ENCODE measurements at places on chromosomes 3 and 15.

GRCh38 chr15:40343512-40343911 lies 2.8 kb upstream of the CCDC9B start:
- no peak for DNase-seq

GRCh38 chr15:101427606-101428487 lies 61.7 kb downstream of the PCSK6 start:
- no peak for DNase-seq

GRCh38 chr3:45008117-45008516 lies 18.0 kb upstream of the CLEC3B start:
- DNase-seq: no peak

DNA sequence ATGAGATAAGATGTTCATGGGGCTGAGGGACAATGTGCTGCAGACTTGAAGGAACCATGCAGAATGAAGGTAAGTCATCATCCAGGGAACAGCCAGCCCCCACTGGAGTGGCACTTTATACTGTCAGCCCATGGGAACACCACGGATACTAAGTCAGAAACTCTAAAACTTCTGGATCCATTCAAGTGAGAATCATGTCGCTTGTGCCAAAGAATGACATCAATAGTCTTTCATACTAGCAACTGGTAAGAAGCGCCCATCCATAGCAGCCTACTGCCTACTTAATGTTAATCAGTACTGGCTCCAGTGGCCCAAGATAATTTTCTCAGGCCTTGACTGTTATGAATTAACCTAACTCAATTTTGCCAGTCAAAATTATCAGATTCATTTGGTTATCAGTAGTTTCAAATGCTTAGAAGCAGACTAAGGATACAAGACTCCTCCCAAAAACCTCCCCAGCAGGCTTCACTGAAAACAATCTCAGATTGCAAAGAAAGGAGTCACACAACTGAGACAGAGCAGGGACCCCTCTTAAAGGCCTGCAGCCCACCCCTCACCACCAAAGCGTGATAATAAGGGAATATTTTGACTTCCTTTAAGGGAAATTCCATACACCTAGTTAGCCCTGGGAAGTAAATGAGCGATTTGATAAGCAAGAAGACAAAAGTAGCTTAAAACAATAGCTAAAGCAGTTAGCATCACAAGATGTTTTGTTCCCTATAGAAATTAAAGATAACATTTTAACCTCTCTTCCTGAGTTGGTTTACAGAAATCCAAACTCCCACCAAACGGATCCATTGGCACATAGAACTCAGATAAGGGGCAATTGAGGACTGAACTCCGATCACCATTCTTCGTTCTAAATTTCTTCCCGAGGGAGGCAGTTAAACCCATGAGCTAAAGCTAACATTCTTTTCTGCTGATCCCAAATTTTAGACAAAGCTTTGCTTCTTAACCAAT lies 98.8 kb downstream of the TGFBR2 start:
- DNase-seq: no peak

DNA sequence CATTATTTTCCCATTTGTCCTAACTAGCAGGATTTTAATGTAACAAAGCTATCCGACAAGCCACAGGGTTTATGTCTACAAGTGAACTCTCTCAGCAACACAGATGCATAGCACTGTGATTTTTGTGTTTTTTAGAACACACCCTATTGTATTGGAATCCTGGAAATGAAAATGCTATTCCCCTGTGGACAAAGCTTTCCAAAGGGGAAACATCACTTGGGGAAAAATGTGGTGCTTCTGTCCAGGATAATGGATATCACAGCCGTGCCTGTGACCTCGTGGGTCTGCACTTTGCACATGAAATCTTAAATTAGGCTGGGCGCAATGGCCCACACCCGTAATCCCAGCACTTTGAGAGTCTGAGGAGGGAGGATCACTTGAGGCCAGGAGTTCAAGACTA lies 60.6 kb downstream of the EFCAB12 start:
- DNase-seq: no peak

DNA sequence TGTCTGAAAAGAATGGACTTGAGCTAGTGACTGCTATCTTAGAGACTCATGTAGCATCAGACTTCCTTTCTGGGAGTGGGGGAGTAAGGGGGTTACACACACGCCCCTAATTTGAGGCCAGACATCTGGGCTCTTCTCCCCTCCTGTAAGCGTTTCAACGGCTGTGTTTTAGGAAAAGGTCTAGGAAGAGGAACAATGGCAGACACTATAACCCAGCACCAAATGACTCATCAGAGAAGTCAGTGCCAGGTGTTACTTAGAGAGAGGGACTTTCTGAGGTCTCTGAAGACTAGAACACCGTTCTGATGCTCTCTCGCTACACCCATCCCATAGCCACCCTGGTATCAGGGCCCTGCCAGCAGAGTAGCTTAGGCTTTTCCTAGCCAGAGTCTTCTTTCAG lies 65.5 kb downstream of the SSUH2 start:
- no peak for DNase-seq

DNA sequence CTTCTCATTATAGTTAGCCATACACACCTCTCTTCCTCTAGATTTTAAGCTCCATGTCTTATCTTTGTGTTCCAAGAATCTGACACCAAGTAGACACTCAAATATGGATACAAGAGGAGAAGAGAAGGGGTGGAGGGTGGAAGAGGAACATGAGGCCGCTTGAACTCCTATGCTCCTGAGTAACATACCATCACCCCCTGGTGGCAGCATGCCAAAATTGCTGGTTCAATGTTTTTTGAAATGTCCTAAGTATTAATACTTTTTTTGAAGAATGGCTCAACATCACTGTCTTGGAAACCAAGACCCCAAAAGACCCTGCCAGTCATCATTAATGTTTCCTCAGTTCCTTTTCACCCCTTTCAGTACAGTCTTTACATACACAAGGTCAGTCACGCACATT lies 71.8 kb upstream of the HACD2 start:
- DNase-seq: no peak

DNA sequence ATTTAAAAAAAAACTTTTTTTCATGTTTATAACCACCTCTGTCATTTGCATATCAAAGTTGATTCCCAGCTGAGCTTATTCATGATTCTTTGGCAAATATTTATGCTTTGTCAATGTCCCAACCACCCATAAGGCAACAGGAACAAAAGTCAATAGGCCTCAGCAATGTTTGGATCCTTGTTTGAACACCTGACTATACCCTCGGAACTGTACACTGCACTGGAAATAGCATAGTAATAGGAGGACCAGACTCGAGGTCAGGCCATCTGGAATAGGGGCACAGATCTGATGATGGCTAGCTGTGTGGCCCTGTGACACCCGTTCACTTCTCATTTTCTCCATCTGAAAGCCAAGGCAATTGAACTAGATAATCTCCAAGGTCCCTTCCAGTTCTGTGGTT lies 301.7 kb upstream of the ATP11B start:
- no peak for DNase-seq

- no peak for DNase-seq
Observed at GRCh38 chr15:95687061-95687460, 643.4 kb upstream of the NR2F2 start.

DNA sequence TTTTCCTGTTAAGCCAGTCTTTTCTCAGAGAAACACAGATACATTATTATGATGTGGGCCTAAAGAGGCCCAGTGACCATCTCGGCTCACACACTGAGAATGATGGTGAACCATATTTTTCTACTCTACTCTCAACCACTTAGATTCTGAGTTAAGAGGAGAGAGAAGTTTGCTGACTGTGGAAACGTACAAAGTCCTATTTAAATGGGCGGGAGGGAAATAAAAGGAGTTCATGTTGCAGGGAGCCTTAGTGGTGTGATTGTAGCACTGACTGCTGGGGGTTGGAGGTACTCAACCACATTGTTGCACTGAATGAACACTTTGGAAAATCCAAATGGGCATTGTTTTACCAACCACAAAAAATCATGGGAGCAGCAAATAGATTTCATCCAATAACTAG lies 51.0 kb downstream of the ATP8B4 start:
- DNase-seq: no peak

GRCh38 chr15:87387766-87388165 lies 868.8 kb downstream of the NTRK3 start:
- DNase-seq: no peak

GRCh38 chr3:69490971-69491370 lies 105.1 kb upstream of the FRMD4B start:
- DNase-seq: no peak

GRCh38 chr3:31622636-31623288 lies 90.0 kb downstream of the STT3B start:
- DNase-seq: no peak

GRCh38 chr15:87981969-87982368 lies 274.6 kb downstream of the NTRK3 start:
- DNase-seq: no peak

GRCh38 chr15:70477750-70478250 lies 285.6 kb downstream of the UACA start:
- DNase-seq: no peak

DNA sequence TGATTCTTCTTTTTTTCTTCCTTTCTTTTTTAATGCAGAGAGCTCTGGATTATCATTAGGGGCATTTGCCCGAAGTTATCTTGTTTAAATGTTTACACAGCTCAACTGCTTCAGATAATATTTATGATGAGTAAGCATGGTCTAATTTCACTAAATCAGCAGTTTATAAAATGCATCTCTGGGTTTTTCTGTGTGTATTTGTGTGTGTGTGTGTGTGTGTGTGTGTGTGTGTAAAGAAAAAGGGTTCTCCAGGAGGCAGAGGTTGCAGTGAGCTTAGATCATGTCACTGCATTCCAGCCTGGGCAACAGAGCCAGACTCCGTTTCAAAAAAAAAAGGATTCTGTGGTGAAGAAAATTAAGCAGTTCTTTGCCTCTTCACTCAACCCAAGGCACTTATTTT lies 25.9 kb upstream of the TNFSF10 start:
- DNase-seq: no peak

- DNase-seq: no peak
Observed at GRCh38 chr15:63083044-63083443, 38.6 kb upstream of the LACTB start.

DNA sequence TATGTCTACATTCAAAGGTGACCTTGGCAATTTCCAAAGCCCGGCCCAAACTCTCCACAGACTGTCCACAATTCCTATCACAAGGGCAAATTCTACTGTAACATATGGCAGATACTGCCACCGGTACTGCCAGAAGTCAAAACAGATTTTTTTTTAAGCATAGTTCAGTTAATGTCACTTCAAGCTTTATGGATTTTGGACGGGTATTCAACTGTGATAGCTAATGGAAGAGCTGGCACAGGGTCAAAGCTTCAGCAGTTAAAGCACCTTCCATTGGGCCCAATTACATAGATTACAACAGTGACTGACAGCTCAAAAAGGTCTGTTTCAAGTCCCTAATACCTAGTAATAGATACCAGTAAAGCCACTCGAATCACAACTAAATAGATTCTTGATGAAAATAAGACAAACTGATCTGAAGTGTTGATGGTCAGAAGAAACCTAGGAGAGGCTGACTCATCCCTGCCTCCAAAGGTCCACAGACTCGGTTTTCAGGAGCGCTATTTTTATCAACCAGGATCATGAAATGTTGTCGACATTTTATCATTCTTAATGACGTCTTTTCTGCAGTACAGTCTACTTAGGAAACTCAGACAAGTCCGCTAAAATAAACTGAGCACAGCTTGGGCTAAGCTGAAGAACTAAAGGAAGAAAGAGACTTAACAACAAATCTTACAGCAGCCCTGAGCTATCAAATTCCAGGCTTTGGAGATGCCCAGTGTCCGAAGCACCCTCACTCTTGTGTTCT lies 38.7 kb downstream of the ANXA2 start:
- DNase-seq: no peak

DNA sequence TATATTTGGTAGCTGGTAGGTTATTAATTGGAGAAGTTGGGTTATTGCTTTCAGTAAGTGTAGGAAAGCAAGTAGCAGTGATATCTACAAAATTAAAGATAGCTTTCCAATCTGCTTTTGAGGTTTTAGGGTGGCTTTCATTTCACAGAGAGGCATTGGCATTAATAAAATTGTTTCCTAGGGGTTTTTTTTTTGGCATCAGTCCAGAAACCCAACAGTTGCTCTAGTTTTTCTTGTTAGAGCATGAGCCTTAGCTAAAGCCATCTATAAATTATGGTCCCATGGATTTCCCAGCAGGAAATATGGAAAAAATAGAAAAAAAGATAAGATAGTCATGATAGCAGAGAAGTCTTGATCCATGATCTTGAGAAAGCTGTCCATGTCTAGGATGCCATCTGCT lies 3.0 kb upstream of the B4GALT4 start:
- no peak for DNase-seq

DNA sequence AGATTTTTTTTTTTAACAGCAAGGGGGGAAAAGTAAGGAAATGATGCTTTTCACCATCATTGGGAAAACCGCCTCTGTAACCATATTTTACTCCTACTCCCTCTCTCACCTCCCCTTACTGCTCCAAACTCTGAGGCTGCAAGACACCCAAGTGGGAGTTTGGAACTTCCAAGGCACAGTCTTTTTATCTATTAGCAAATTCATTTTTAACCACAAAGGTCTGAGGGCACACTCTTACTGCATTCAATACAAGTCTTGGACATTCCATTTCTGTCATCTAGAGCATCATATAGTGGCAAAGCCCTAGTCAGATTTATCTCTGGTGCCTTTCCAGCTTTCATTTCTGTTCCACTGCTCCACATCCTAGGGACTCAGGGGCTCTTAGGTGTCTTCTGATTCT lies 13.2 kb downstream of the FAM162A start:
- no peak for DNase-seq

DNA sequence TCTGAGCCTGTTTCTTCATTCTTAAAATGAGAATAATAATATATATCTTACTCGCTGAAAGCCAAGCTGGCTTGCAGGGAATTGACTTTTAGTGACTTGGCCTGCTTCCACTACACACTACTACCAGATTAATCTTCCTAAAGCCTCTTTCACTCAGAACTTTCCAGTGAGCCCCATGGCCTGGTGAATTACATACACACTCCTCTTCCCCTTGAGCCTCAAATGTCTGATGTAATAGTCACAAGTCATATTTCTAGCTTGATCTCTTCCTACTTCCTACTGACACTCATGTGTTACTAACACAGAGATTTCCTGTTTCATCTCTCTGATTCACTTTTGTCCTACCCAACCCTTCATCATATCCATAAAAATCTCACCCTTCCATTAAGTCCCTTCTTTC lies 82.7 kb upstream of the SOX2 start:
- DNase-seq: no peak

DNA sequence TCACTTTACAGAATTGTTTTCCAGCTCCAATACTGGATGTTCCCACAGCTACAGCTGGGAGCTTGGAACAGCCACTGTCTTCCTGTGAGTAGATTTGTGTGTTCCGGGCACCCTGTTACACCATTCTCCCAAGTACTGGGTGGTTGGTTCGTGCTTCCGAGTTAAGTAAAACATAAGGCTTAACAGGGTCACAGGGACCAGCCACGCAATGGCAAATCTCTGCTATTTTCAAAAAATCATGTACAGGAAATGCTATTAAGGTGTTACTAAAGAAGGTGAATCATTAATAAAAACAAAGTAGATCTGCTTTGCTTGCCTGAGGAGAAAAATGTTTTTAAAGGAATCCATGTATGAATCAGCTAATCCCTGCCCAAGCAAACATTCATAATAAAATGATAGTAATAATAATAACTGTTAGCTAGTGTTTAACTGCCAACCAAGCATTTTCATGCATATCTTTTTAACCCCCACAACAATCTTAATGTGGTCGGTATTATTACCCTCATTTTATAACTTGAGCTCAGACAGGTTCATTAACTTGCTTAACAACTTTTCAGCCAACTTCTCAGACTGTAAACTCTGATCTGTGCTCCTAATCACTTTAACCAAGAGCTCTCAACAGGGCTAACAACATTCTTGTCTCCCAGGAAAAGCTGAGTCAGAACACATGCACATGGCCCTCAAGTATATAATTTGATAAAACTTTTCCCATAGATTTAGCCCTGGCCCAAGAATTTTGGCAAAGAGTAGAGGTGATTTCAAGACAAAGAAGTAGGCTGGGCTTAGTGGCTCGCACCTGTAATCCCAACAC lies 2.7 kb upstream of the C2CD4A start:
- DNase-seq: no peak
